Astrocyte of the hippocampus (primary cell): ENCODE measurements at places on chromosomes 2 and 18.

GRCh38 chr2:137797641-137798040, 166.6 kb upstream of the HNMT start:
- DNase-seq: no peak

GRCh38 chr18:74806700-74807416, 209.2 kb downstream of the ZNF407 start:
- peak; percentile 86 for DNase-seq

GRCh38 chr18:46035696-46036680, 36.1 kb downstream of the PSTPIP2 start:
- DNase-seq: peak; percentile 90

DNA sequence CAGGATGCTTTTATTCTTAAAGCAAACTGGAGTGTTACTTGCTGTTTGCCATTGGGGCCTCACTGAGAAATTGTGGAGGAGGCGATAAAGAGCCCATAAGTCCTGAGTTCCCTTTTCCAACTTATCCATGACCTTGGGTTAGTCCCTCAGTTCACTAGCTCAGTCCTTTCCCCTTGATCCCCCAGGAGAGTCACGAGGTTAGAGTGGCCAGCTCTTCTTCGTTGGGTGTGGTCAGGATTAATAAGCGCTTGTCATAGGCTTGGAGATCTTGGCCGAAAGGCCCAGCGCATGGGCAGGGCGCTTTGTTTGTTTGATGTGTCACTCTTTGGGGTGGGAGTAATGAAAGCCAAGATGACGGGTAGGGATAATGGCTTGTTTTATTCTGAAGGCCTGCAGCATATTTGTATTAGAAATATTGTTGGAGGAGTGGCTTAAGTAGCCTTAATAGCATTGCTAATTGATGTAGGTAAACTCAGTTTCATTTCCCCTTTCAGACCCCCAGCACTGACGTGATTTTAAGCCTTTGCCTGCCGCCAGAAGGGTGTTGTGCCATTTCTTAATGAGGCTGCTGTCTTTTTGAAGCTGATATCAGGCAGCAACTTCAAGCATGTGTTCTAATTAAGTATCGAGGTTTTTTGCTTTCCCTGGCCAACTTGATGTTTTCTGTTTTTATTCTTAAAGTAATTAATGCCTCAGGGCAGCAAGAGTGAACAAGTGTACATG, 15.7 kb downstream of the GRHL1 start:
- DNase-seq: no peak

GRCh38 chr2:40556739-40557138, 104.8 kb upstream of the SLC8A1 start:
- peak; percentile 2 for DNase-seq

DNA sequence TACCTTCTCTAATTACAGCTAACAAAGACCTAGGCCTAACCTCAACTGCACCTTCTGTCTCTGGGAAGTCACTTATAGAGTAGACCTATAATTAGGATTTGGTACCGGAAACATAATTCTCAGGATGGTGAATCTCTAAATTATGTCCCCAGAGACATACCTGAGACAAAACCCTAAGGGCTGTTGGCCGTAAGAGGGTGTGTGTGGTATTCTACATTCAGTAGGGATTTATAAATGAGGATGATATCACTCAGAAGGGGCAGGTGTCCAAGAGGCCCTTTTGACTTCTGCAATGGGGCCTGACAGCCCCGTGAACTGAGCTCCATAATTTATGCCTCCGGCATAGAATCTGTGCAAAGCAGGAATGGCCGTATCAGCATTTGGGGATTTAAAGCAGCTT, 13.5 kb upstream of the DARS1 start:
- no peak for DNase-seq

- DNase-seq: no peak
Measured at GRCh38 chr2:149492923-149493322, 94.7 kb downstream of the MMADHC start.

DNA sequence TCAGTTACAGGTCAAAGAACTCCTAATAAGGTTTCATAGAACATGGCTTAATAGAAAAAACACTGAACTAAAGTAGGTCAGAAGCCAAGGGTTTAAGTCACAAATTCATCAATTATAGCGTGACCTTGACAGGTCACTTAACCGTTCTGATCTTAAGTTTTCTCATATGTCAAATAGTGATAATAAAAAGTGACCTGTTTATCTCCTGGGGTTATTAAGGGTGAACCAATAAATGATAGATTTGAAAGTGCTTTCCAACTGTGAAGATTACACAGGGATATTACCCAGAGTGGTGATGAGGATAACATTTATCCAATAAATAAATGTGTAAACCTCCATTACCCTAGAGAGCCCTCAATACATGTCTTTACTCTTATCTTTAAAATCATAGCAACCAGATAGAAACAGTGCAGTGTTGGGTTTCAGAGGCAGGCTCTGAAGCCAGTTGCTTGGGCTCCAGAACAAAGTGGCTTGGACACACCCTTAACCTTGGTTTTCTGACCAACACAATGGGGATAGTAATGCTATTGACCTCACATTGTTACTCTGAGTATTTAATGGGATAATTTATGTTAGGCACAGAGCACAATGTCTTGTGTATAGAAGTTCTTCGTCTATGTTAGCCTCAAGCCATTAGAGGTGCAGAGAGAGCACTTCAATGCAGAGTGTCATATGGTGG, 48.6 kb downstream of the KLHL14 start:
- no peak for DNase-seq

- no peak for DNase-seq
Measured at GRCh38 chr2:222731201-222731621, 59.8 kb downstream of the MOGAT1 start.

GRCh38 chr18:42644729-42645131, 470.8 kb downstream of the RIT2 start:
- peak; percentile 33 for DNase-seq

DNA sequence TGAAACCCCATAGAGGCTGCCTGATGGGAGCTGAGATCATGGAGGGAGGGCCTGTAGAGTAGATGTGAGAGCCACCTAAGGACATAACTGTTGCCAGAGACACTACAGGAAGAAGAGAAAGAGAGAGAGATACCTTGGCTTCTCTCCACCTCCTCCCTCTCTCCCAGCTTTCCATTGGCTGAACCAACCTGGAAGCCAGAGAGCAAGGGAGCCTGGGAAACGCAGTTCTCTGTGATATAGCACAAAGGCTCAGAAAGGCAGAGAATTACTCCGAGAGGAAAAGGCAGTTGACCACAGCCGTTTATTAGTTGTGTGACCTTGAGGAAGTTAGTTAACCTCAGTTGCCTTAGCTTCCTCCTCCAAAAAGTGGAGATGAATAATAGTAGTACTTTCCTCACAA, 37.7 kb upstream of the MAT2A start:
- DNase-seq: no peak

DNA sequence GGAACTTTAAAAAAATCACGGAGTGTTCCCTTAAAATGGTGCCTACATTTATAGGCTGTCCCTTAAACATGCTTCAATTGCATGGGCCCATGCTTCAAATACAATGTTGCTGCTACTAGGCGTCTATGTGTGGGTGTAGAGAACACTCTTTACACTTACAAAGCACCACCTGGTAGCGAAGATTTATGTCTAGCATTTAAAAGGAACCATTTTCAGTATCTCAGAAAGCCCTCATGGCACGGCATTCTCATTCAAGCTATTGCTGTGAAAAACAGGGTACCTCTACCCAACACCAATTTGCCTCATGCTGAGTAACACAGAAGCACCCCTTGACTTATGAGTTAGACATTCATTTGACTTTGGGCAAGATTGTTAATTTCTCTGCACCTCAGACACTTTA, 112.9 kb upstream of the CNTNAP5 start:
- no peak for DNase-seq

- DNase-seq: peak; percentile 50
Measured at GRCh38 chr2:25341011-25341727, 556 bp downstream of the DNMT3A start.

DNA sequence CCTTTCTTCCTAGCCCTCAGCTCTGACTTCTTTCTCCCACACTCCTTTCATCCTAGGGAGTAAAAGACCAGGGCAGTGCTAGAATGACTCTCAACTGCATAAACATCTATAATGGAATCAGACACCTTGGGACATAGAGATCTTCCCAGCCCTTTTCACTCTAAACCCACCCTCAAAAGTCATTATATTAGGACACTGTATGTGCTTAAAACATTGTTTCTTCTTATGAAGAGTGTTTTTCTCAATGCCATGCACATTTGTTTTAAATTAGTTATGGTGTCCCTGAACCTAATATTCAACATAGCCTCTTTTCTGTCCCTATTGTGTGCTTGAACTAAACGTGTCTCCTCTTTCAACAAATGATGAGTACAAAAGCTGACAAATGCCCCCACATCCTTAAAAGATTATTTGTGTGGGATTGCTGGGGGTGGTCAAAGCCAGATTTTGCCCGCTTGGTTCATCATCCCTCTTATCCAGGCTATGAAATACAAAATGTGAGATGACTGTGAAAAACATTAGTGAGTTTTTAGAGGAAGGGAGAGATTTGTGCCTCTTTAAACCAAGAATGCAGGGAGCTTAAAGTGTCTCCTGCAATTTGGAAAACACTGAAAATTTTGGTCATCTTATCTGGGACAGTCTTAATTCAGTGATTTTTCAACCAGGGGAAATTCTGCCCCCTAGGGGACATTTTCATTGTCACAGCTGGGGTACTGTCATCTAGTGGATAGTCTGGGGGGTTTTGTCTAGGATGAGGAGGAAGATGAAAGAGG, 29.0 kb downstream of the SERPINB5 start:
- peak; percentile 9 for DNase-seq

DNA sequence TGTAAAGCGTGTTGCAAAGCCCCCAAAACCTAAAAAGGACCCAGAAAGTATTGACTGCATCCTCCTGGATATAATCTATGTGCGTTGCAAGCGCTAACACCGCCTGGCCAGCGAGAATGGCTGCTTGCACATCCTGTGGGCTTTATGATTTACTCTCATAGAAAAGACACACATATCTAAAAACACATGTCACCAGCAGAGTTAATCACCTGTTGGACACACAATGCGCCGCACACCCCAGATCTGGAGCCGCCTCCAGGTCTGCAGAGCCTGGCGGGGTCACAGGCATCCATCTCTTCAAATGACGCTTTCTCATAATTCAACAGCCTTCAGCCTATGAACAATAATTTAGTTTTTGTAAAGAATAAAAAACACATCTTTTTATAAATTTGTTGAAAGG, 186.5 kb downstream of the RTP5 start:
- DNase-seq: no peak

DNA sequence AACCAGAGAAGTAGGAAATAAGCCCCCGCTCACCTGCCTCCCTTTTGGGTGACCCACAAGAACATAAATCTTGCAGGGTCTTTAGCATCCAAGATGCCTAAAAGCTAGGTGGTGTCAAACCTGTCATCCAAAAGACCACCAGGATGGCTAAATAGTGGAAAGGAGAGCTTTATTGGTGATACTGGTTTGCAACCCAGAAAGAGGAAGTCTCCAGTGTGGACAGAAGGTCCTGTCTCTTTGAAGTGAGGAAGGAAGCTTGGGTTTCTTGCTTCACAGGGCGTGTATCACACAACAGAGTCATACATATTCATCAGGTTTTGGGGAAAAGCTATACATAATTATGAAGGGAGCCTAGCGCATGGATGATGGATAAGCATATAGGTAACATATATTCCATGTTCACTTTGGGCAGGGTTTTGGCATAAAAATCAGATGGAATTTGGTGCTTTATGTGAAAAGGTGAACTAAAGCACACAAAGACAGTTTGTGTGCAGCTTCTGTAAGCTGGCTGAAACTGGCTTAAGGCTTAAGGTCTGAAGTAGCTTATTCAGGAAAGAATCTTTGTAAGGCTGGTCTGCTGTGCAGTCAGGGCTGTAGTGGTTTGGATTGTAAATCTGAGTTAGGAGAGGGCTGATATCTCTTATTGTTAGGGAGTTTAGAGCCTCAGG, 102.2 kb upstream of the MSH2 start:
- DNase-seq: no peak

- peak; percentile 98 for DNase-seq
Measured at GRCh38 chr2:17540093-17540812, at the start of gene VSNL1. VSNL1 (plus strand) TSS chr2:17540696; CDS start chr2:17592075, 51,379 bp downstream.

GRCh38 chr2:98458207-98458606, 13.5 kb downstream of the INPP4A start:
- DNase-seq: no peak
